ENCODE measurements at places on chromosomes 7 and 10.

DNA sequence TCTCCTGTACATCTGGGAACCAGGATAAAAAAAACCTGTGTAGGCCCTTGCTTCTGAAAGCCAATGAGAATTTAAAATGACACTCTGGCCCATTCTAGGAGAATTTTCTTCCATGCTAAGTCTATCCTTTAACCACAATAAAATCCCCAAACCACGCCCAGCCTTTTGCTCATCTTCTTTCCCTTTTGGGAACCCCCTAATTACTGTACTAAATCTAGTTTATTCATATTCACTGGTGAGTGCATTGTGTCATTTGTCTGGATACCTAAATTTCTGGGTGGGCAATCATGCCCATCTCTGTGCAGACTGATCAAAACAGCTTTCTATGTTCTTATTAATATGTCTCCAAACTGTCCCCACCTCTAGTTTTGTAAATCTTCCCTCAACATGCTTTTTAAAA is 11.7 kb upstream of the CDK14 start:
- DNase-seq: no peak

- DNase-seq: no peak
These were observed 36.7 kb upstream of the LRRC4 start for GRCh38 chr7:128067983-128068382.

DNA sequence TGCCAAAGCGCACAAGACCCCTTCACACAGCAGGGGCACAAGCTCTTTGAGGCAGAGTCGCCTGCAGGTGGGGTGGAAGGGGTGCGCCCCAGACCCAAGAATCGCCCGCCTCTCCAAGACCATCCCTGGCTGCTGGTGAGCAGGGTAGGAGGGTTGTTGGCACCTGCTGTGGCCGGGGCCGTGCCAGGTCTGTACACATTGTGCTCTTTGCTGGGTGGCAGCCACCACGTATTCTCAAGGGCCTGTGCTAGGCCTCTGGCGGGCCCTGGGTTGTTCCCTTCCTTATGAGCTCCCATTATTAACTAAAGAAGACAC is 84.4 kb downstream of the LHPP start:
- DNase-seq: no peak

GRCh38 chr7:102295346-102296178 is 8.9 kb downstream of the SH2B2 start:
- DNase-seq: peak; percentile 23

GRCh38 chr10:90871279-90871765 is 452 bp upstream of the RPP30 start:
- DNase-seq: peak; percentile 79

DNA sequence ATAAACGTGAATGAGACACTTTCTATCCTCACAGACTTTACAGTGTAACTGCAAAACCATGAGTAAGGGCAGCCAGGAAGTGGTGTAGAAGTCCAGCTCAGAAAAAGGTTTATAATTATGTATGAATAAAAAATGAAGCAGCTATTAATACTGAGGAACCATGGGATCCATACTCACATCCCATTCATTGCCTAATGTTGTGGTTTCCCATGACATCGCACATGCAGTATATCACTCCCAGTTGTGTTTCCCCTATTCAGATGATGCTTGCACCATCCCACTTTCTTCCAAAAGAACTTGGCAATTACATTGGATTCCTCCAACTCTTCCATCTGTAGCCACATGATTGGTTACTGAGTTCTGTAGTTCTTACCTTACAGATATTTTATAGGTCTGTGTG is 74.5 kb upstream of the SEMA3D start:
- DNase-seq: no peak

- no peak for DNase-seq
These were observed 73.4 kb downstream of the MYOF start for GRCh38 chr10:93408783-93409182.

- DNase-seq: peak; percentile 7
These were observed 70.3 kb upstream of the NMT2 start for GRCh38 chr10:15238555-15239335.

GRCh38 chr10:56181607-56182006 is 179.5 kb downstream of the ZWINT start:
- no peak for DNase-seq

- no peak for DNase-seq
These were observed 115.9 kb downstream of the MICU1 start for GRCh38 chr10:72509941-72510340.

DNA sequence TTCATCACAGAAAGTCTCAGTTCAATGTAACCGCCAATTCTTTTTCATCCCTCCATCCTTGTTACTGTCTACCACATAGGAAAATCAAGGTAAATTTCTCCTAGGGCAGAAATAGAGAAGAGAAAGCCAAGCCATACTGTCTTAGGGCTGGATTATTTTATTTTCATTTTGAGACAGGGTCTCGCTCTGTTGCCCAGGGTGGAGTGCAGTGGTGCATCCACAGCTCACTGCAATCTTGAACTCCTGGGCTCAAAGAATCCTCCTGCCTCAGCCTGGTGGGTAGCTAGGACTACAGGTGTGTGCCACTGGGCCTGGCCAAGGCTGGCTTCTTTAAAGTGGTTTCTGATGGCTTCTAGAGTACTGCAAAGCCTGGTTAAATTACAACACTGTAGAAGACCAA is 181.7 kb downstream of the SRPK2 start:
- DNase-seq: no peak

GRCh38 chr7:54326592-54327167 is 215.5 kb upstream of the VSTM2A start:
- DNase-seq: no peak

DNA sequence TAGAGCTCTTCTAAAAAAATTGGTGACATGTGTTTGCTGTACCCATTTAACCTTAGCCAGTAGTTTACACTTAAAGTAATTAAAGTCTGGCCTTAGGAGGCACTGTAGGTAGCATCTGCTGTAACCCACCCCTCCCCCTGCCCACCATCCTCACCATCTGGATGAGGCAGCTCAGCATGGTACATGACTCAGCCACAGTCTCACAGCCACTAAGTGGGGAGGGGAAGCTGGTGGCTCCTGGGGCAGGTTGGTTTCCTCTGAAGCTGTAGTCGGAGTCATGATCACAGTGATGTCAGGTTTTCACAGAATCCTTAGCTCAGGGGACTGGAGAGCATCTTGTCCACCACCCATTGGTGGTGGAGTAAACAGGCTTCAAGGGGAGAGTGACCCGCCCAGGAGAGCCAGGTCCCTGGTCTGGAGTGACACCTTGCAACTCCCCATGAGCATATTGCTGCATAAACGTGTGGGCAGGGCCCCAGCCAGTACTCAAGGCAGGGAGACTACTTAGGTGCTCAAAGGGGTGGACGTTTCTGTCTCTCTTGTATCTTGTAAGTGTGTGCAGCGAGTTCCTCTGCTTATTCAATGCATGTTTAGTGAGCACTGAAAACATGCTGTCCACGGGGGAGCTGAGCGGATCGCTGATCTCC is 125.9 kb downstream of the GRK5 start:
- DNase-seq: peak; percentile 95

DNA sequence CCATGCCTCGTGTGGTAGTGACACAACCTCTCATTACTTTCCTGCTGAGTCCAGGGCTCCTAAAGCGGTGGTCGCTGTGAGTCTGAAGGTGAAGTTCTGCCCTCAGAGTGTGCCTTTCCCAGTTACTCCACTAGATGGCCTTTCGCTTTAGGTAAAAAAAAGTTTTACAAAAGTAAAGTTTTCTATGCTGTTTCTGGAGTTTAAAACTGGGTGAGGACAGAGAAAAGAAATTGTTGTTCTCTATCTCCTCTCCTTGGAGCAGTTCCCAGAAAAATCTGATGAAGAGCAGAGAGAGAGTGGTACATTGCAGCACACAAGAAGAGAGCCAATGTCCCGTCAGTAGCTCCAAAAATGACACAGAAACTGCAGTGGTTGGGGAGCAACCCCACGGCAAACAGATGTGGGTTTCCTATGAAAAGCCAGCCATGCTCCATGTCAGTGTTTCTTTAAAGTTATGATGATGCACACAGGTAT is 257.1 kb downstream of the GLI3 start:
- peak; percentile 24 for DNase-seq

GRCh38 chr10:23051278-23051677 is 44.1 kb upstream of the MSRB2 start:
- no peak for DNase-seq

DNA sequence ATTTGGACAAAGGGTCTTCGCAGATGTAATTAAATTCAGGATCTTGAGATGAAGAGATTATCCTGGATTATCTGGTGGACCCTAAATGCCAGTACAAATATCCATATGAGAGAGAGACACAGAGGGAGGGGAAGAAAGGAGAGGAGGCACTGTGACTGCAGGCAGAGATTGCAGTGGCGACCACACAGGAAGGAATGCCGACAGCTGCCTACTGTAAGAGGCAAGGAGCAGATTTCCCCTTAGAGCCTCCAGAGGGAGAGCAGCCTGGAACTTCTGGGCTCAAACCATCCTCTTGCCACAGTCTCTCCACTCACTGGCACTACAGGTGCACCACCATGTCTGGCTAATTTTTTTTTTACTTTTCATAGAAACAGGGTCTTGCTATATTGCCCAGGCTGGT is 152.3 kb downstream of the SDK1 start:
- DNase-seq: peak; percentile 23

GRCh38 chr7:27139334-27140125 is 4.0 kb downstream of the HOXA5 start:
- DNase-seq: no peak

DNA sequence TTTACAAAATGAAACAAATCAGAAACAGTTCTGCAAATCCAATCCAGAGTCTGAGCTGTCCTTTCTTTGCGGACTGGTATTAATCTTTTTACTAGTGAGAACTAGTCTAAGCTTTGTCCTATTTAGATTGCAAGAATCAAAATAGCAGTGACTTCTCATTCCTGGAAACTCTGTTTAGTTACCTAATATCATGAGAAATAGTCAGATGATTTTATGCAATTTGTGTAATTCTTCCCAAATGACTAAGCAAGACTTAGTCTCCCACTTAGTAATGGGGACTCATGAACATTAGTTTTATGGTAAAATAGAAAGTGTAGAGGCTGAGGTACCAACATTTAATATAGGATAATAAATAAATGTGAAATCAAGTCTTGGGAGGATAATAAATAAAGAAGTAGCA is 341.3 kb downstream of the DNAJB9 start:
- DNase-seq: no peak

DNA sequence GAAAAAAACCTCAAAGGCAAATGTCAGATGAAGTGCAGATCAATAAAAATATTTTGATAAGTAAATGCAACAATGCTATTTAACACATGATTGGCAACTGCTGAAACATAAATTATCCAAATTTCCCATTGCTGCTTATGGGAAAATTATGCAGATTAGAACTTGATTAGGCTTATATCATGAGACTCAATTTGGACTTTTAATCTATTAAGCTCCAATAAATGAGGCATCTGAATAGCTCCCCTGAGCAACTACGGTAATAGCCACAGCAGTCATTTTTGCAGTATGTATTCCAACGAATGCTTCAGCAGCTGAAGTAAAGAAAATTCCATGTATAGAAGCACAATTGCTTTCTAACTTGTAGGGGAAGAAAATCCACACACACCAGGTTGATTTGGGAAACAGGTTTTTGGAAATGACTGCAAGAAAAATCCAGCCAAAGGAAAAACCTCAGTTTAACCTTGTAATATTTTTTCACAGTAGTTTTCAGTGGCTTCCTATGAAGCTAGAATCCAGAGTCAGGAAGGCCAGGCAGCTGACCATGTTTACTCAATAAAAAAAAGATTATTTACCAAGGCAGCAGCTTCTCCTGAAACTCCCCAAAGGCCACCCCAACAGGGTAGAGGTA is 716.1 kb downstream of the KCNMA1 start:
- no peak for DNase-seq

DNA sequence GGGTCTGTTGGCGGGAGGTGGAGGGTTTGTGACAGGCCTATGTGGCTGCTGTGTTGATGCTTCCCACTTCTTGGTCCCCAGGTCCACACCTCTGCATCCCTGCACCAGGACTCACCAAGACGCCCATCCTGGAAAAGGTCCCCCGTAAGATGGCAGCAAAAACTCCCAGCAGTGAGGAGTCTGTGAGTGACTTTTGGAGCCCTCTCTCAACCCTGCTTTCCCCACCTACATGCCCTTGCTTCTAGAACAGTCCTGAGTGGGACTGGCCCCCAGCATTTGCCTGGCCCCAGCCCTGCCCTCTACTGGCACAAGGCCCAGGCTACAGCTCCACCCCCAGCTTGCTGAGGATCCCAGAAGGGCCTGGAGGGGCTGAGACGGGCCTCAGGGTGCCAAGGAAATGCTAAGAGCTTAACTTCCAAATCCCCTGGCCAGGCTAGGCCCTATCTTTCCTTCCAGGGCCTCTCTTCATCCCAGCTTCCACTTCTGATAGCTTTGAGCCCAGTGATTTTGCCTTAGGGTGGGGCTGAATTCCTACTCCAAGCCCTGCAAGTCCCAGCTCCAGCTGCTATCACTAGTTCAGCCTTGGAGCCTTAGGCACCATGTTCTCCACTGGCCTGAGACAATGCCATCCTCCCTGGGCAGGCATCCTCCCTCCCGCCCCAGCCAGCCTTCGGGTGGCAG is 2.7 kb downstream of the CHAT start:
- DNase-seq: peak; percentile 59

DNA sequence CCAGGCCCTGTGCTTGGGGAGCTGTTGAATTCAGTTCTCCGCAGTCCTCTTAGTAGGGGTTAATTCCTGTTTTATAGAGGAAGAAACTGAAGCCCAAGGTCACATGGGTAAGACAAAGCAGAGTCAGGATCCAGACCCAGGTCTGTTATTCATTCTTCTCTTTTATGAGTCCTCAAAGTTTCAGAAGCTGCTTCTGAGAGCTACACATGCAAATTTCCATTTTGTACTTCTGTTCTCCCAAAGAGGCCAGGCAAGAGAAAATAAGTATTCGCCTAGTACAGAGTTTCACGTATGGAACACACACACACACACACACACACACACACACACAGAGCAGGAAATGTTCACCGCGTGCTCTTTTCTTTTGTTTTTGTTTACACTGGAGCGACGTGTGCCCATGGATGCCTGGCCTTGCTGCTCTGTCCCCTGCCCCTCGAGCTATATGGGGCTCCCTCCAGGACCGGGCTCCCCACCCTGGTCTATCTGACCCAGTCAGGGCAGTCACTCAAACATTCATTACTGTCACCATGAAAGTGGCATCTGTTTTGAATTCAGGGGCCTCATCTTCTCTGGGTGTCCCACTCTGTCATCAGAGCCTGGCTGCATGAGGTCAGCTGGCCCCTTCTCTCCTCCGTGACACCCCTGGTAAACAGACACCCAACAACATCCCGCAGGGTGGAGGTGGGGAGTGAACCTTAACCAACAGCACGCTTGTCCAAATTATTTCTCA is 84.4 kb downstream of the TNS3 start:
- DNase-seq: peak; percentile 80
